ENCODE measurements at places on chromosomes 5 and 9. TPM values are rescaled to one million over a fixed set of nuclear protein-coding genes. Genes with fewer than 3 reads are reported as not detected.
A peak's percentile ranks its signal among the peaks of the same experiment; 100 is the strongest.

The FBP2 gene
- polyA plus RNA-seq: 0.10 TPM

The ACTBL2 gene
- not detected for polyA plus RNA-seq

GRCh38 chr5:94693043-94693822 is 74.8 kb downstream of the SLF1 start:
- peak; percentile 55 for DNase-seq

GRCh38 chr9:94819161-94819687 is 92.7 kb downstream of the AOPEP start:
- DNase-seq: no peak

DNA sequence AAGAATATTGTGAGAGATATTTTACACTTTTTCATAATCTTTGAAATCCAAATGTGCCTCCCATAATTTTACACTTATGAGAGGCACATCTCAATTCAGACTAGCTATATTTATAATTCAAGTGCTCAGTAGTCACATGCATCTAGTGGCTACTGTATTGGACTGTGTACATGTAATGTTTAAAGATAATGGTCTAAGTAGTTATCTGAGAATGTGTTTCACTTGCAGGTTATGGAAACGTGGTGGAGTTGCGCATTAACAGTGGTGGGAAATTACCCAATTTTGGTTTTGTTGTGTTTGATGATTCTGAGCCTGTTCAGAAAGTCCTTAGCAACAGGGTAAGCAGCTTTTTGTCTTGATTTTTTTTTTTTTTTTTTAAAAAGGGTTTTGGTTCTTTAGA is 28.8 kb downstream of the G3BP1 start:
- no peak for DNase-seq

GRCh38 chr5:68217047-68217355 is 1.4 kb downstream of the PIK3R1 start:
- no peak for DNase-seq

GRCh38 chr9:111959468-111960359 is 63.1 kb downstream of the UGCG start:
- DNase-seq: no peak

GRCh38 chr5:39711821-39712220 is 287.0 kb upstream of the DAB2 start:
- no peak for DNase-seq

DNA sequence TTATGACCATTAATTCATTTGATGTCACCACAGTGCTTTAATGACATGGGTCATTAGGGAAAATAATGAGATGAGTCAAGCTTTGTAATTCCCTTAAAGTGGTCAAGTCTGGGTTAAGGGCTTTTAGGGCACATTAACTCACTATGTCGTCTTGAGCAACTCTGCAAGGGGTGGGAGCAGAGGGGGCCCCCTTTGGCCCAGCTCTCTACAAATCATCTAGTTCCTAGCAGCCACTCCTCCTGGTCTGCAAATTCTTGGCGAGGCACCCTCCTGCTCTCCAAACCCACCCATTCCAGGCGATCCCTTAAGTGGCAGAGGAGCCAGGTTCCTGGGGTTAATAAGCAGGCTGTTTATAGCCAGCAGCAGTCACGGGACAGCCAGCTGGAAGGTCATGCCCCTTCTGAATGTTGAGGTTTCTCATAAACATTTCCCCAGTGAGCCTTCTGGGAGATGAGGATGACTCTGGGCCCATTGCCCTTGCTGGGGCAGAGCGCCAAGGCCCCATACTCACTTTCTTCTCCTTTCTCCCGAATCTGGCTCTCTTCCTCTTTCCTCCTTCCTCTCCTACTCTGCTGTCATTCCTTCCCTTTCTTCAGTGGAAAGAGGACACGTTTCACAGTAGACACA is 14.3 kb upstream of the GPX3 start:
- peak; percentile 22 for DNase-seq

DNA sequence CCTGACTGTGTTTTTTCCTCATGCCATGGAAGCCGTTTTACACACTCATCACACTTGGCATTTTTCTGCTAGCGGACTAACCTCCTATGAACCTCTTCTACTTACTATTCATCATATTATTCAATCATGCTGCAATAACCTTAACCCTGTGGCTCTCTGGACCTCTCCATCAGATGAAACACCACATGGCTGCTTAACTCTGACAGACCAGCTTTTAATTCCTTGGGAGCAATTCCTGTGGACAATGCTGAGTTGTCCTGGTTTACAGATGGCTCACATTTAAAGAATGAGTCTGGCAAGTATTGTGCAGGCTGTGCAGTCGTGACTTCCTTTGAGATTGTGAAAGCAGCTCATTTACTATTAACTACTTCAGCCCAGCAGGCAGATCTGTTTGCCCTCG is 9.0 kb downstream of the OR1J1 start:
- DNase-seq: no peak

DNA sequence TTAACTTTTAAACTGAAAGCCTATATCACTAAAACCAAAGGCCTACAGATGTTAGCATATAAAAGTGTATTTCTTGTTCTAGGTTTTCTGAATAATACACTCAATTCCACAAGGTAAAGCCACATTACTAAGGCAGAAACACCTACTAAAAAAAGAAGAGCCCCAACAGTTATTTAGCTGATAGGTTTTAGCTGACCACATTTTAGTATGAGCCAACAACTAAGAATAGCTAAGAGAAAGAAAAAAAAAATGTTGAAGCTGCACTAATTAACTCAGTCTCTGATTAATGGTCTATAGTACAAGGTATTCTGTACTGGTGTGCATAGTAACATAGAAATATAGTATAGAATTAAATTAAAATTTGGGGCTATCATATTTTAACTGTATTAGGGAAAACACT is 23.5 kb downstream of the ZFR start:
- no peak for DNase-seq

DNA sequence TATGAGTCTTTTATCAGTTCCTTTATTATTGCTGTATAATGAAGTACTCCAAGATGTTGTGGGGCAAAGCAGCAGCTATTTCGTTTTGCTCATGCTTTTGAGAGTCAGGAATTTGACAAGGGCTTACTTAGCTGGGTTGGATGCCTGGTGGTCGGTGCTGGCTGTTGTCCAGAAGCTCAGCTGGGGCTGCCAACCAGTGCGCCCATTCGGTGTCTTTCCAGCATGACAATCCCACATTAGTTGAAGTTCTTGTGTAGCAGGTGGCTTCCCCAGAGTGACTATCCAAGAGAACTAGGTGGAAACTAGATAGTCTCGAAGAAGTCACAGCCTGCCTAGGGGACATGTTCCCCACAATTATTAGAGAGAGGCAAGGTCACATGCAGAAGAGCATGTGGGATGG is 3.4 kb upstream of the FLT4 start:
- DNase-seq: no peak

DNA sequence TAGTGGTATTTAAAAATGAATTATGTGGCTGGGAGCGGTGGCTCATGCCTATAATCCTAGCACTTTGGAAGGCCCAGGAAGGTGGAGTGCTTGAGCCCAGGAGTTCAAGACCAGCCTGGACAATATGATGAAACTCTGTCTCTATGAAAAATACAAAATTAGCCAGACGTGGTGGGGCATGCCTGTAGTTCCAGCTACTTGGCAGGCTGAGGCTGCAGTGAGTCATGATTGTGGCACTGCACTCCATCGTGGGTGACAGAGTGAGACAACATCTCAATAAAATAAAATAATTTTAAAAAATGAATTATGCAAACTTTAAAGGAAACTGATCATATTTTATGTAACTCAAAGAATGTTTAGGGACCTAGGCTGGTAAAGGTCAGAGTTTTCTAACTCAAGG is 310.8 kb upstream of the DMRT1 start:
- no peak for DNase-seq

All from left kidney (tissue), 8 donors.